ENCODE measurements at places on chromosomes 16 and 17. TPM values are rescaled to one million over a fixed set of nuclear protein-coding genes. Genes with fewer than 3 reads are reported as not detected.

MRM1 gene
- total RNA-seq: 14.7 TPM

C17orf113 gene
- 0.97 TPM for total RNA-seq

SYCE1L gene
- 9.9 TPM for total RNA-seq

ITGA2B gene
- 1.1 TPM for total RNA-seq

SDR42E2 gene
- total RNA-seq: not detected

PDILT gene
- not detected for total RNA-seq

ABCC12 gene
- 0.05 TPM for total RNA-seq

PHOSPHO1 gene
- total RNA-seq: 1.1 TPM

LPO gene
- 0.06 TPM for total RNA-seq

NLRC3 gene
- not detected for total RNA-seq

SLC6A2 gene
- total RNA-seq: 0.07 TPM

OR3A3 gene
- not detected for total RNA-seq

GDPD1 gene
- total RNA-seq: 0.97 TPM

DRG2 gene
- total RNA-seq: 47.7 TPM

KCNAB3 gene
- 2.0 TPM for total RNA-seq

DOC2B gene
- total RNA-seq: 2.5 TPM

SCNN1B gene
- 0.67 TPM for total RNA-seq

All from A549 treated with dexamethasone at 1 μM for 4 hours (cell line).